ENCODE measurements at places on chromosomes 5 and 9.

- no peak for DNase-seq
These were observed 1026.1 kb upstream of the DMAC1 start for GRCh38 chr9:8825585-8826147.

DNA sequence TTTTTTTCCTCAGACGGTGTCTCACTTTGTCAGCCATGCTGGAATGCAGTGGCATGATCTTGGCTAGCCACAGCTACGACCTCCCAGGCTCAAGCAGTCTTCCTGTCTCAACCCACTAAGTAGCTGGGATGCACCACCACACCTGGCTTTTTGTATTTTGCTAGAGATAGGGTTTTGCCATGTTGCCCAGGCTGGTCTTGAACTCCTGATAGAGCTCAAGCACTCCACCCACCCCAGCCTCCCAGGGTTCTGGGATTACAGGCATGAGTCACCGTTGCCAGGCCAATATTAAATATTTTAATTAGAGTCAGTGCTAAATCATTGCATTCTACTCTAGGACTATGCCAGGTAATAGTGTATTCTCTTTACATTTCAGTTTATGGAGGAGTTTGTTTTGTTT is 41.5 kb downstream of the UBE2R2 start:
- DNase-seq: no peak

- DNase-seq: no peak
These were observed 201.0 kb downstream of the EFNA5 start for GRCh38 chr5:107469485-107470294.

DNA sequence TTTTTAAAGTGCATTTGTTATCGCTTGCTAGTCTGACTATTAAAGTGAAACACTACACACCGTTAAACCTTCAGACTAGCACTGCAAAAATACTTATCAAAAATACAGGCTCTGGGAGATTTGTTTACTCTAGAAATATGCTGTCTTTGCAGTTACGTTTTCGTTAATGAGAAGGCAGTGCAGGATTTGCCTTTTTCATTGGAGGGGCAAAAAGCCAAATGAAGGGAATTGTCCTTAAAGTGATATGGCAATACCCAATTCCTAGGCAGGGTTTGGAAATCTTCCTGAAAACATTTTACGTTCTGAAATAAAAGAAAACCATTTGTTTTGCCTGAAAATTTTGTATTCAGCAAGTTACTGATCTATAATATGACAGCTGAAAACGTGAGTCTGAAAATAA is 1800.2 kb downstream of the MAT2B start:
- DNase-seq: no peak

- no peak for DNase-seq
These were observed 11.3 kb downstream of the FRMD3 start for GRCh38 chr9:83526901-83527300.

- DNase-seq: no peak
These were observed 190.3 kb downstream of the GOLPH3 start for GRCh38 chr5:31983851-31984250.

DNA sequence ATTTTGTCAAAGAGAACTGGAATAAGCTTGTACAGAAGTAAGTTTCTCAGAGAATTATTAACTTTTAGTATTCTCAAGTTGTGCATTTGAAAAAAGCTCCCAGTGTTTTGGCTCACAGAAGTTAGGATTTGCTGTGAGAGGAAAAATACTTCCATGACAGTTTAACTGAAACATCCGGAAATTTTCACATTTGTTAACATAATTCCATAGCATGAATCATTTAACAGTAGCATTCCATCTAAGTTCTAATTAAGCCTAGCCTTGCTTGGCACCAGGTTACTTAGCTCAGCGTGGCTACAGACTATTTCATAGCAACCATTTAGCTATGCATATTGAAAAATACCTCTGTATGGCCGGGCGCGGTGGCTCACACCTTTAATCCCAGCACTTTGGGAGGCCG is 90.8 kb downstream of the LNPEP start:
- DNase-seq: no peak

- no peak for DNase-seq
These were observed 22.2 kb upstream of the GLDC start for GRCh38 chr9:6667633-6668280.

DNA sequence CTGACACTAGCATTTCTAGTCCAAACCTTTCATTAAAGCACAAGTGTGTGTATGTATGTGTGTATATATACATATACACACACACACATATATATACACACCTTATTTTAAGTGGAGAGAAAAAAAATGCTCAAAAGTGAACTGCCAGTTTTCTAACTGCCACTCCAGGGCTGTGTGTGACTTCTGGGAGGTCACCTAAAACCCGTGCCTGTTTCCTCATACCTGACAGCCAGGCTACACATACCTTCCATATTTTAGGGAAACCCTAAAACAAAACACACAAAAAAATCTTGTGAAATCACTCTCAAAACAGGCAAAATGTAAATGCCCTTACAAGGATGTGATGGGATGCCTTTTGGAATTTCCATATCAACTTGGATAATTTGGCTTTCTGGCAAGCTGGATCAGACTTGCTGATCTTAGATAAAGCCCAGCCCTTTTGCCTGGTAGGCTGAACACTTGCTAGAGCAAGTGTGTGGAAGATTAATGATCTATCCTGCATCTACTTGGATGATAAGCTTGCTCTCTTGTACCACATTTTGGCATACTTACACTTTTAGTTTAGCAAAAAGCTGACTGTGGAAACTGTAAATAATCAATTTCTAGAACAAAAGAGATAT is 127.8 kb downstream of the GNAQ start:
- no peak for DNase-seq

- no peak for DNase-seq
These were observed 50.5 kb upstream of the CTNNAL1 start for GRCh38 chr9:109063760-109064159.

DNA sequence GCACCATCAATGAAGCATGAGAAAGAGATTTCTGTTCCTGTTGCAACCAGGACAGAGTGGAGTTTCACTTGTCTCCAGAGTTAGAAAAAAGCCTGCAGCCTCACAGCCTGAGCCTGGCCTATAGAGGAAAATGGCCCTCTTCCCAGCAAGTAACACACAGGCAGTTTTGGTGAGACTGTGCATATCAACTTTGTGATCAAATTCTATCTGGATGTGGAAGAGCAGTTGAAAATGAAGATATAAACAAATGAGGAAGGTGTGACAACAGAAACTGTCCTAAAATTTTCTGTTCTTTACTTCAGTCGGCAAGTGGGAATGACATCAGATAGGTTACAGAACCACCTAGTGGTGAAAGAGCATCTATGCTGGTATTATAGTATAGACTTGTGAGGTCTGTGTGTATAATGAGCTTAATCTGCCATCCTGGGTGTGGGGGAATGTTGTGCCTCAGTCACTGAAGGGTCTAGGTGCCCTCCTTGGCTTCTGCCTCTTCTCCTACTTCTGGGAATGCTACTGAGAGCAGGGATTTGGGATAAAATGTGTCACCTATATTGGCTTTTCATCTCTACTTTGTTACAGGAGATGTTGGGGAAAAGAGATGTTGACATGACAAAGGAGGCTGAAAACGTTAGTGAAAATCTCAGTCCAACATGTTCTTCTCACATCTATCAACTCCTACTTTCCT is 28.2 kb downstream of the YIPF5 start:
- no peak for DNase-seq

GRCh38 chr5:132093271-132093670 is 19.7 kb downstream of the CSF2 start:
- no peak for DNase-seq

DNA sequence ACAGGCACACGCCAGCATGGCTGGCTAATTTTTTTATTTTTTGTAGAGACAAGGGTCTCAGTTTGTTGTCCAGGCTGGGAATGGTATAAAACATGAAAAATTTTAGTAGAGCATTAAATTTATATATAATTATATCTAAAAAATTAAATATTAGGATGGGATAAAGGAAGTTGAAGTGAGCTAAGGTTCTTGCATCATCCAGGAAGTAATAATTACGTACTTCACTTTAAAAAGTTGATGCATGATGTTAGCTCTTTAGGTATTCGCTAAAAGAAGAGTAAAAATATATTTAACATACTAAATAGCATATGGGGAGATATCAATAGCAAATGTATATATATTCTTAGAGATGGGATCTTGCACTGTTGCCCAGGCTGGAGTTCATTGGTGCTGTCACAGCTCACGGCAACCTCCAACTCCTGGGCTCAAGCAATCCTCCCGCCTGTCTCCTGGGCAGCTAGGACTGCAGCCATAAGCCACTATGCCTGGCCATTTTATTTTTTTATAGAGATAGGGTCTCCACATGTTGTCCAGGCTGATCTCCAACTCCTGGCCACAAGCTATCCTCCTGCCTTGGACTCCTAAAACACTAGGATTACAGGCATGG is 12.3 kb downstream of the DCAF10 start:
- no peak for DNase-seq

GRCh38 chr5:142819292-142819691 is 49.1 kb downstream of the ARHGAP26 start:
- no peak for DNase-seq

DNA sequence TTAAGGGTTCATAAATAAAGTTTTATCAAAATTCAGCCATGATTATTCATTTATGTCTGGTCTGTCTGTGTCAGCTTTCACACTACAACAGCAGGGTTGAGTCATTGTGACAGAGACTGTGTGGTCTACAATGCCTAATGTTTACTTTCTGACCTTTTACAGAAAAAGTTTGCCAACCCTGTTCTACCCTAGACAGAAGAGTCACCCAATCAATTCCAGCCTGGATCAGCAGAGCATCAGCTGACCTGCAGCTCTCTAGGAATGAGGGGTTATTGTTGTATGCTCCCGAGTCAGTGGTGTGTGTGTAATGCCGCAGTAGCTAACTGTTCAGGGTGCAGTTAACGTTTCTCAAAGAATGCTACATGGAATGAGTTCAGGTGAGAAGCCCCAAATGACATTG is 87.3 kb downstream of the HRH2 start:
- DNase-seq: no peak

GRCh38 chr9:116278326-116278725 is 124.7 kb downstream of the PAPPA start:
- DNase-seq: no peak

DNA sequence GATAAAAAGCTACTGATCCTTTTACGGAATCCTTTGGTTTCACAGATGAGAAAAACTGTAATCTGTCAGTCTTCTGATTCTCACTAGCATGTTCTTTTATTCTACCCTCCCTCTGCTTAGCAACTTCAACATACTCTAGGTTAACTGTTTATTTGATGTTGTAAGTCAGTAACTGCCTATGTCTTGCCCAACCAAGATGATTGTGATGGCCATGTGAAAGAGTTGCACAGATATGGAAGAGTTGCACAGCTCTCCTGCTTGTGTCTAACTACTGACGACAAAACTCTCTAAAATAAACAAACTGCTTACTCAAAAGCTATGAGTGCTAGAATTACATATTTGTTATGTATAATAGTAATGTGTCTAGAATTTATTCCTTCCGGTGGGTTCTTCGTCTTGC is 227.3 kb upstream of the DAB2 start:
- no peak for DNase-seq

All from activated CD4-positive, alpha-beta T cell treated with anti-CD3 and anti-CD28 coated beads for 48 hours (primary cell).